ENCODE measurements at places on chromosomes 5 and 9.

DNA sequence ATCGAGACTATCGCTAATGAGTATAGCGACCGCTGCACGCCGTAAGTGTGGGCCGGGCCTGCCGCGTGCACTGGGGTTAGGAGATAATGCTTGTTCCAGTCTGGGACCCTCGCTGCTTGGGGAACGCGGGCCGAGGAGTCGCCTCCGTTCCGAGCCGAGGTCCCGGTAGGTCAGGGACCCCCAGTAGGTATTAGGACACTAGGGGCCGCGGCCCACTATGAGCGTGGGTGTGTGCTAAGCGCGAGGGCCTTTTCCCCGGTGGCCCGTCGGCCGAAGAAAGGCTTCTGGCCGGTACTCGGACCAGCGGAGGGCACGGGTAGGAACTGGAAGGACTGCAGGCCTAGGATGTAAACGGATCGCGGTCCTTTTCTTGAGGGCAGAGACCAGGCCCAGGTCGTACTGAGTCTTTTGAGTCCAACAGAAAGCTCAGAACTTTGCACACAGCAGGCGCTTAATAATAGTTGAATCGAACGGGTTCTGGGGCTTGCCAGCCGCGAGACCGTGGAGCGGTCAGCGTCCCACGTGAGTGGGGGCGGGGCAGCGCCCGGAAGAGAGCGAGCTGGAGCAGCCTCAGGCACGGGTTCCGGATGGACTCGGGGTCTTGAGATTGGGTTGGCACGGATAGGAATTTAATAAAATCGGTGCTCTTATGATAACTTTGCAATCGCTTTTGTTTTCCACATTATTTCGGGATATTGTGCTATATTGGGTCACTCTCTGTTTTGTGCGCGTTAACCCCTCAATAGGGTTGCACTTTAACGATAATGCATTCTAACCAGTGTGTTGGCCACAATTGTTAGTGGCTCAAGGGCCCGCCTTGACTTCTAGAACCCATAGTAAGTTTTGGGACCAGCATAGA, 733 bp downstream of the HSPA4 start:
- ATAC-seq, result peak; percentile 42

DNA sequence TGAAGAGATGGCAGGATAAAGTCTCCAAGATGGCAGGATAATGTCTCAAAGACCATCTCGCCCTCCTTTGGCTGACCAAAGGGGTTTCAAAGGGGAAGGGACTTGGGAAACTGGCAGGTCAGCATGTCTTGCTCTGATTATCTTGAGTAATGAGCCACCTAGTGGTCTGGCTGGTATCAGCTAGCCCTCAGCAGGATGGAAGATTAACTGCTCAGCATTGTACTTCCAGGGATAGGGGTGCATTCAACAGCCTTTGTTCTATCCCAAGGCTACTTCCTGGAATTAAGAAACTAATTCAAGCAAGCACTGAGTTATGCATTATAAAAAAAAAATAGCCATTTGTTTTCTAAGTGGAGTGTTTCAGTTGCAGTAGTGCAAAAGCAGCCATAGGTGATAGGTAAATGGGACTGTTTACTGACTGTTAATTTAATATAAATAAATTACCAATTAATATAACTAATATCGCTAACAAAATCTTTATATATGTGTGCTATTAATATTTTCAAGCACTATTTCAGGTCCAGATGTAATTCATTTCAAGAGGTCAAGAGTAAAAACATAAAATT, 555.5 kb downstream of the CDH9 start:
- ATAC-seq, result no peak

GRCh38 chr5:151598984-151599383, 7.9 kb upstream of the FAT2 start:
- peak; percentile 62 for ATAC-seq

DNA sequence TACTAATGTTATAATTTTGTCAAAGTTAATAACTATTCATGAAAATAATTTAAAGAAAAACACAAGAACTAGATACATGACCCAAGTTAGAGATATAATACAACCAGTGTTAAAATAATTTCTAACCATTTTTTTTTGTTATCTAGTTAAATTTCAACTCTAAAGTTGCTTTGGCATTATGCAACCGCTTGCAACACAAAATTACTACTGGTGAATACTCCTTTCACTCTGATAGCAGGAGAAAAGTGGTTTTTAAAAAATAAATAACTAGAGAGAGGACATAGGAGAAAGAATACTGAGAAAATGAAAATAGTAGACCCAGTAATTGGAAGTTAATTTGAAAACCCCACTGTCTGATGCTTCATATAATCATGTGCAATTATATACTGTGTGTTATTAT, 622.4 kb upstream of the GRIN3A start:
- no peak for ATAC-seq

- ATAC-seq, result no peak
Observed at GRCh38 chr5:31197183-31197582, 3.7 kb downstream of the CDH6 start.

- ATAC-seq, result no peak
Observed at GRCh38 chr5:80369521-80369920, 38.3 kb upstream of the ZFYVE16 start.

DNA sequence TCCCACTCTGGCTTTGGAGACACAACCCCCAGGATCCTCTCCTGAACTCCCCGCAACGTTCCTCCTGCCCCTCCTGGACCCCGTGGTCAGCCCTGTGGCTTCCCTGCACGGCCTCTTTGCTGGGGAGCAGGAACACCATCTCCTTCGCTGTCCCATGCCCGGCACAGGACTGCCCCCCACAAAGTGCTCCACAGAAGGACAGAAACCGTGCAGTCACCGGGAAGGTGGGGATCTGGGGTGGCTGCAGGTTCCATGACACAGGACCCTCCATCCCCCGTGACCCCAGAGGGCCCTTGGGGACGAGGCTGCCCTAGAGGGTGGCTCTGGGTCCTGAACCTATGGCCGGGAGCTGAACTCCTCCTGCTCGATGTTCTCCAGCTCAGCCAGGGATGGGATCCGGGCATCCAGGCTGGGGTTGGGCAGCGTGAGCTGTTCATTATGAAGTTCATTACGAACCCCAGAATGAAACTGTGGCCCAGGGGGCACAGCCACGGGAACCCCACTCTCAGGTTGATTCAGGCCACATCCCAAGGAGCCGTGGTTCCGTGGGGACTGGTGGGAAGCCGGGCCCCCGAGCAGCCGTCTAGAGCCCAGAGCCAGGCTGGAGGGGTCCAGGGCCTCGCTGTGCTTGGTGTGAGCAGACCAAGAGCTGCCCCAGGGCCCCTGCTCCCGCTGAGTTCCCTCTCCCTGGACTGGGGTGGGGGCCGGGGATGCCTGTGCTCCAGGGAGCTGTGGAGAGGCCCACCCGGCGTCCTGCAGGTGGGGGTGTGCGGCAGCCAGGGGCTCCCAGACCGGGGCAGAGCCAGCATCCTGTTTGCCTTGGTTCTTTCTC, 684 bp upstream of the SLC6A19 start:
- no peak for ATAC-seq

GRCh38 chr5:16735101-16736060, 118.6 kb upstream of the RETREG1 start:
- ATAC-seq, result no peak

GRCh38 chr5:411728-412127, 31.2 kb upstream of the EXOC3 start:
- ATAC-seq, result peak; percentile 83

- no peak for ATAC-seq
Observed at GRCh38 chr9:87883274-87883673, 597 bp downstream of the SPATA31E1 start.

All from activated T-helper 17 cell treated with anti-CD3 and anti-CD28 coated beads, Interleukin-2, amount 50 U/mL, for 72 hours (primary cell).